ENCODE measurements at places on chromosomes 3 and 15.

DNA sequence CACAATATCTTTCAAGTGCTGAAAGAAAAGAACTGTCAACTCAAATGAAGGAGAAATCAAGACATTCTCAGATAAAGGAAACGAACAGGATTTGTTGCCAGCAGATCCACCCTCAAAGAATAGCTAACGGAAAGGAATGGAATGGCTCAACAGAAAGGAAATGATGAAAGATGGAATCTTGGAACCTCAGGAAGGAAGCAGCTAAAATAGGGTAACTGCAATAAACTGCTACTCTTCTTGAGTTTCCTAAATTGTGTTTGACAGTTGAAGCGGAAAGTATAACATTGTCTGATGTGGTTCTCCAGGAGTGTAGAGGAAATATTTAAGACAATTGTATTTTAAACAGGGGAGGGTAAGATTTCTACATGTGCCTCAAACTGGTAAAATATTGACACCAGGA lies 22.0 kb downstream of the PRR23E start:
- peak; percentile 40 for DNase-seq

- DNase-seq, result no peak
Observed at GRCh38 chr3:162994165-162994564, 1497.6 kb downstream of the OTOL1 start.

DNA sequence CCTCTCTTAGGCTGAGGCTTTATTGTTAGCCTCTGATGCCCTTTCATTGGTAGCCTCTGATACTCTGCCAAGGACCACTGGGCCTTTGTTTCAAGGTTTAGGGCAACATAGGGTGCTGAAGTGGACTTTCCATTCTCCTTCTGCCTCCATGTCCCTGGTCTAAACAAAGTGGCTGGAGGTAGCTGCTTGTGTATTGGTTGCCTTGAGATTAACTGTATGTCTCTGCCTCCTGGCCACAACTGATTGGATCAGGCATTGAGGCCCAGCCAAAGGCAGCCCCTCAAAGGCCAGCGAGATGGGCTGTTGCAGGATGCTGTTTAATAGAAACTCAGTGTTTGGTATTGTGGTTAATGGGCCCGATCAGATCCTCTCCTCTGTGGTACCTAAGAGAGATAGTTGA lies 77.9 kb upstream of the PRR23C start:
- no peak for DNase-seq

DNA sequence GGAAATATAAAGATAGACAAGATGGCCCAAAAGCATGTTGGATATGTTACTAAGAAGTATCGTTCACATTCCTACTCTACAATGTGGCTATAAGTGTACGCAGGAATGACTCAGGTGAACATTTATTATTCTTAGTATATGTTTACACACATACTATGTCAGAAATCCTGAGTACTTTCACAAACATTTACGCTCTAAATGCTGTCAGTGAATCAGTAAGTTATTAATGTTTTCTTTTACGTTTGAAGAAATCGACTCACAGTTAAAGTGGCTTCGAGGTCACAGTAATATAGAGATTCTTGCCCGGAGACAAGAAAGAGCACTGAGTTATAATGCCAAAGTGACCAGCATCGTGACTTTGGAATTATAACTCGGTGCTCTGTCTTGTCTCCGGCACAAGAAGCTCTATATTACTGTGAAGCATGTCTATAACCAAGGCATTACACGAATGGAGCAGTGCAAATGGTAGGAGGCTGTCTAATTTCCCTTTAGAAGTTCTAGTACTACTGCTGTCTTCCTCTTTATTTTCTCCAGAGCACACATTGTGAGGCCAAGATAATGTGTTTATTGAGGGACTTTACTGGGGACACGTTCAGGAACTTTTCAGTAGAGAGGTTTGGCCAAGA lies 61.8 kb upstream of the P3H2 start:
- no peak for DNase-seq

DNA sequence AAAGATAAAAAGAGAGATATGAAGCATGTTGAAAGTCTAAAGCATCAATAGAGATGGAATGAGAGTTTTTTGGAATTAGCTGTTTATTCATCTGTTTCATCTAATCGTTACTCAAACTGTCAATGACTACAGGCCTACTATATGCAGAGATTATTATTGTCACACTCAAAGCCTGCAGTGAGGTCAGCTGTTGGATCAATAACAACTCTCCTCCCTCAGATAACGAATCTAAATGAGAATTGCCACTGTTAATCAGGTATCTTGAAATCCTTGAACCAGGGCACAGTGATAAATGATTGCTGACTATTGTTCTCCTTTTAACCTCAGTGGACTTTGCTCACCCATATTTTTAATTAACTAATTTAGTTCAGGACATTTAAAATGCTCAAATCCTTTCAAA lies 192.3 kb upstream of the SGO1 start:
- no peak for DNase-seq

- DNase-seq, result peak; percentile 88
Observed at GRCh38 chr3:194067949-194068362, 68.0 kb upstream of the HES1 start.

GRCh38 chr3:172844428-172844827 lies 93.9 kb downstream of the ECT2 start:
- no peak for DNase-seq

GRCh38 chr3:189689625-189690024 lies 58.4 kb downstream of the TP63 start:
- no peak for DNase-seq

- no peak for DNase-seq
Observed at GRCh38 chr15:99447497-99448371, 118.0 kb upstream of the MEF2A start.

- no peak for DNase-seq
Observed at GRCh38 chr15:65884511-65884910, 15.2 kb downstream of the RAB11A start.

DNA sequence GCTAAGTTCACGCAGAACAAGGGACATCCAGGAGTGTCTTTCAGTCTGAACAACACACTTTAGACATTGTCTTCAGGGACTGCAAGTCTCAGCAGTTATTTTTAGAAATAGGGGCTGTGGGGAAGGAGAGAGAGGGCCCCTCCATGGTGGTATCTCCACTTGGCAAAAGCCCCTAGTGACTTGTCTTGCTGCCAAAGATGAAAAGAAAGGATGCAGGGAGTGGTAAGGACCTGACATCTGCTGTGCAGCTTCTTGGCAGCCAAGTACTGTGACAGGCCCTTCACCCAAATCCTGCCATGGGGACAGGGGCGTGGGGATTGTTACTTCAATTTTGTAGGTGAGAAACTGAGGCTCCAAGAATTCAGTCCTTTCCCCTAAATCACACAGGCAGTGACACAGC lies 21.0 kb upstream of the SEMA6D start:
- no peak for DNase-seq

DNA sequence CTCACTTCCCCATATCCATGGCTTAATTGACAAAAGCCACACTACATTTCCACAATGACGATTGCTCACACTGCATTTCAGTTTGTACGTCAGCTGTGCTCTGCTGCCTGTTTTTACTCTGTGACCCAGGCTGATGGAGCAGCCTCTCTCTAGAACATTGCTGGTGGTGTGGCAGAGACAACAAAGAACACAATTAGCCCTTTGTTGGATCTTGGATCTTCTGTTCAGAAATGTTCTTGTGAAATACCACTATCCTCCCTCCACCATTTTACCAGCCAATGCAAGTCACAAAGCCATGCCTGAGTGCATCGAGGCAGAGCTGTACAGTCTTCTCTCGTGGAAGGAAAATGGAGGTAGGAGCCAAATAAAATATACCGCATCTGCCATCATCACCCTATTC lies 56.9 kb upstream of the TBC1D5 start:
- DNase-seq, result no peak

DNA sequence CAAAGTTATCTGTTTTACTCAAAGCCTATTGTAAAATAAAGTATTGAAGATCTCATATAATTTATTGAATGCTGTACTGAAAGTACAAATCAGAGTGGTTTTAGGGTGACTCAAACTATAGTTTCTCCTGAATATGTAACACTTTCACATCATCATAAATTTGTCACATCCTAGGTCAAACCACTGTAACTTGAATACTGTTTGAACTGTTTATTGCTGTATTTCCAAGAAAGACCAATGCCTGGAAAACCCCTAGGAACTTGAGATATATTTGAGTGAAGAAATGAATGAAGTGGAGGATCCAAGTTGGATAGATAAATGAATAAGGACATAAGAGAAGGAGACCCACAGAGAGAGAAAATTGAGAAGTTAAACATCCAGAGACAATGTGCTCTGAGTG lies 348.2 kb downstream of the GRM7 start:
- DNase-seq, result no peak

GRCh38 chr3:132382267-132382666 lies 35.0 kb upstream of the DNAJC13 start:
- DNase-seq, result no peak

GRCh38 chr3:65927576-65927975 lies 111.1 kb downstream of the MAGI1 start:
- peak; percentile 60 for DNase-seq
